ENCODE measurements at places on chromosomes 3 and 15.

DNA sequence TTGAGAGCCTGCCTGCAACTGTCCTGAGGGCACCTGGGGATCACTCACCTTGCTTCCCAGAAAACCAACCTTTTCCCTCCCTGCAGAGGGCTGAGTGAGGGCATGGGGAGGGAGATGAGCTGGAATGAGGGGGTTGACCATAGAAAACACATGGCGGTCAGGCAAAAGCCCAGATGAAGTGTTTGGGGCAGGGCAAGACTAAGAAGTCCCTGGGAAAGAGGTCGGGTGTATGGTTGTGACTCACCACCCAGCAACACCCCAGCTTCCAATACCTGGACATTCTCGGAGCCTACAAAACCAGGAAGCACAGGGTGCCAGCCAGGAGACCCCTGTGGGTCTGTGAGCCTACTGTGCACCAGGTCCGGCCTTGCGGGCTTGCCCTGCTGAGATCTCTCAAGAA, 95.3 kb upstream of the ATP2B2 start:
- no peak for DNase-seq

GRCh38 chr3:72636969-72637597, 211.2 kb downstream of the SHQ1 start:
- no peak for DNase-seq

- DNase-seq: no peak
Observed at GRCh38 chr15:67331676-67332075, 77.1 kb downstream of the IQCH start.

- DNase-seq: no peak
Observed at GRCh38 chr3:15475161-15475560, 46.3 kb downstream of the COLQ start.

DNA sequence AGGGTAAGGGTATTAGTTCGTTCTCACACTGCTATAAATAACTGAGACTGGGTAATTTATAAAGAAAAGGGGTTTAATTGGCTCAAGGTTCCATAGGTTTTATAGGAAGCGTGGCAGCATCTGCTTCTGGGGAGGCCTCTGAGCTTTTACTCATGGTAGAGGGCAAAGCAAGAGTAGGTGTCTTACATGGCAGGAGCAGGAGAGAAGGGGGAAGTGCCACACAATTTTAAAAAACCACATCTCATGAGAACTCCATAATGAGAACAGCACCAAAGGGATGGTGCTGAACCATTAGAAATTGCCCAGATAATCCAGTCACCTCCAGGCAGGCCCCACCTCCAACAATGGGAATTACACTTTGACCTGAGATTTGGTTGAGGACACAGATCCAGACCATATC, 12.2 kb downstream of the RNF111 start:
- DNase-seq: no peak

GRCh38 chr15:86855307-86856291, 775.9 kb downstream of the AGBL1 start:
- no peak for DNase-seq

DNA sequence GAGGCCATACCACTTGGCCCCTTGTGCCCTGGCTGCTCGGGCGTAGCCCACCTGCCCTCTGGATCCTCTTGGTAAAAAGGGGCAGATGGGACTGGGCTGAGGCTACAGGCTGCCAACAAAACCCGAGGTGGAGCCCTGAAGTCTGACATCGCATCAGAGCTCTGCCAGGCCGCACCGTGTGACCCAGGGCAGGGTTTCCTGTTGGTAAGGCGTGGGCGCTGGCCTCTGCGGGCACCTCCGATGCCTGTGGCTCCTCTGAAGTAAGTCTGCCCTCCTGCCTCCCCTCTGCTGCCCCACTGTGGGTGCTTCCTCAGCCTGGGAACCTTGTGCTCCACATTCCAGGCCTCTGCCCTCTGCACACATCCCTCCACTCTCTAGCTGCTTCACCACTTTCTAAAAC, 8.9 kb downstream of the CHDH start:
- no peak for DNase-seq

DNA sequence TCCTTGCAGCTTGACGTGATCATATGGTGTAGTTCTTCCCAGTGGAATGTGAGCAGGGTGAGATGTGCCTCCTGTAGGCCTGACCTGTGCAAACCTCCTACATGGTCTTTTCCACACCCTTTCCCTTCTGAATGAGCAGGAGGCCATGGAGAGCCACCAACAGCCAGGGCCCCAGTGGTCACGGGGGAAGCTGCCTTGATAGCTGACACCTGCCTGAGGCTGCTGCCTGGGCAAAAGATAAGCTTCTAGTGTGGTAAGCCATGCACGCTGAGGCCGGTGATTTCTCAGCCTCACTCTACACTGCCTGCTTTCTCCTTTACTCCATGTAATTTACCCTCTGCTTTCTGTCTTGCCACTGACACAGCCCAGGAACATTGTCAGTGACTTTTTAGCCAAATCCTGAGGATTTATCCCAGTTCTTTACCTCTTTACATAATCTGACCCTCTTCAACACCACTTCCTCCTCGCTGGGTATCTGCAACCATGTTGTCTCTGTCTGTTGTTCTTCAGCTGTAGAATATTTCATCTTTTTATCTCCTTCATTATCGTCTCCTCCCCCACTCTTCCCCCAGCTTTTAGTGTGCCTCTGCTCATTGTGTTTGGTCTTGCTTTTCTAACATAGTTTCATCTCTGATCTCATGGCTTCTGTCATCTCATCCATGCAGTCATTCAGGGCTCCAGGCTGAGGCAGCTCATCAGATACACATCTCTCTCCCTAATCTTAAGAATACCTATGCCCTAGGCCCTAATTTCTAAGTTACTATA, 11.2 kb upstream of the KBTBD12 start:
- DNase-seq: no peak

- DNase-seq: no peak
Observed at GRCh38 chr3:64203216-64203615, 22.1 kb downstream of the PRICKLE2 start.

GRCh38 chr15:63305260-63305659, 27.9 kb downstream of the APH1B start:
- DNase-seq: no peak

DNA sequence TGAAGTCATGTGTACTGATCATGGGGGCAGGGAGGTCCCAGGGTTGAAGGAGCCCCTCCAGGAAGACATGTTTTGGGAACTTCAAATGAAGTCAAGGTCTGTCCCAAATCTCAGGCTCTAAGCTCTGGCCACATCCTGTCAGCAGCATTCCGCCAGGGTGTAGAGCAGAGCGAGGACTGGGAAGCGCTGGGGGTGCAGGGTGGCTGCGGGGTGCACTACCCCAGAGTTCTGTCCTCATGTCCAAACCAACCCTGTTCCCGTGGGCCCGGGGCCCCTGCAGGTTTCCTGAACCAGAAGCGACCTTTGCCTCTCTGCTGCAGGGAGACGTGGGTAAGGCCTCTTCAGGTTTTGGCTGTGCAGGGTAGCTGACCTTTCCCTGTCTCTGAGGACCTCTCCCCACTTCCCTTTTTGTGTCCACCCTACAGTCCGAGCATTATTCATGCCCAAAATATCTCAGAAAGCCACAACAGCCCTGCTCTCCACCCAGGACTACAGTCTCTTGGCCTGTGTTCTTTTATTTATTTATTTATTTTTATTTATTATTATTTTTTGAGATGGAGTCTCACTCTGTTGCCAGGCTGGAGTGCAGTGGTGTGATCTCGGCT, 26.6 kb upstream of the FLNB start:
- DNase-seq: no peak

DNA sequence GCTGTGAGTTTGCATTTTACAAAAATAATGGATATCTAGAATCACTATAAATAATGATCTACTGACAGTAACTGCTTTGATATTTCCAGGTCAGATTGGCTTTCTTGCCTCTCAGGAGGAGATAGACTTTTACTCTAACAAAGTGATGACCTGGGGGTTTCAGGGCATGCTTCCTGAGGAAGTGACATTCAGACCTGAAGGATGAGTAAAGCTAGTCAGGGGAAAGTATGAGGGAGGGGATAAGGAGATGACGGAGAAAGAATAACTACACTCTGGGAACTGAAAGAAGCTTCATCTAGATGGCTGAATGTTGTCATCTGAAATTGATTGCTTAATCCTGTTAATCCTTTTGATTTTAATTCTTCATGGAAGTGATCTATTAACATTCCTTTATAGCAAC, 32.2 kb downstream of the ARMC8 start:
- no peak for DNase-seq

- DNase-seq: no peak
Observed at GRCh38 chr3:12381199-12381598, 92.3 kb downstream of the PPARG start.

DNA sequence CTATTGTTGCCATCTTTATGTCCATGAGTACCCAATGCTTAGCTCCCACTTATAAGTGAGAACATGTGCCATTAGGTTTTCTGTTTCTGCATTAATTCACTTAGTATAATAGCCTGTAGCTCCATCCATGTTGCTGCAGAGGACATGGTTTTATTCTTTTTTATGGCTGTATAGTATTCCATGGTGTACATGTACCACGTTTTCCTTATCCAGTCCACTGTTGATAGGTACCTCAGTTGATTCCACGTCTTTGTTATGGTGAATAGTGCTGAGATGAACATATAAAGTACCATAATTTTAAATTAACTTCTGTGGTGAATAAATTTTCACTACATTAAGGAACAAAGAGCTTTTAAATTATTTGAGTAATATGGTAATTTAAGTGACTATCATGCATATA, 150.4 kb upstream of the BFSP2 start:
- DNase-seq: no peak

DNA sequence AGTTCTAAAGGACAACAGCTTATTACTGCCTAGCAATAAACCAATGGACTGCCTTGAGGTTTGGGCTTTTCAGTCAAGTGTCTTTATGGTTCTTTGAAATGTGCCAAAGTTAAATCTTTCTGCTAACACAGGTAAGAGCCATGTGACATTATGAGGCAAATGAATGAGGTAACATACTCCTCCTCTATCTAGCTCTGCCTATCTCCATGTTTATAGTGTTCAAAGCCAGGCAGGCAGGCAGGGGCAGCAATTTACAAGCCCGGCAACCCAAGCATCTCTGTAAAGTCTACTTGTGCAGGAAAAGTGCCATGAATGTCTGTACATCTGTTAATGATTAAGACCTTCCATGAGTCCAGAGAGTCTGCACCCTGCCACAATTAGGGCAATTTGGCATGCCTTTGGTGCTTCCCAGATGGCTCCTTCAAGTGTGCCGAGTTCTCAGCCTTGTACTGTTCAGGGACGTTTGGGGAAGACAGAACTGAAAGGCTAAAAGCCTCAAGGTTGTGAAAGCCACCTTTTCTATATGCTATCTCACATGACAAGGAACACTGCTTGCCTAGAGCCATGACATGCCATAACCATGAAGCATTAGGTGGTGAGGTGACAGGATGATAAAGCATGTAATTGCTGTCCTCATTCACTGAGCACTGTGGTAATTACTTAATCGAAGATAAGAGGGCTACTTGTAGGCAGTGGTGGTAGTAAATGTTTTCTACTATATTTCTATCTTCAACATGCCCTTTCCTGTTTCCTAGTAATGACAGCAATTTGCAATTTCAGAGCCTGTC, 41.4 kb upstream of the EIF1B start:
- DNase-seq: no peak

DNA sequence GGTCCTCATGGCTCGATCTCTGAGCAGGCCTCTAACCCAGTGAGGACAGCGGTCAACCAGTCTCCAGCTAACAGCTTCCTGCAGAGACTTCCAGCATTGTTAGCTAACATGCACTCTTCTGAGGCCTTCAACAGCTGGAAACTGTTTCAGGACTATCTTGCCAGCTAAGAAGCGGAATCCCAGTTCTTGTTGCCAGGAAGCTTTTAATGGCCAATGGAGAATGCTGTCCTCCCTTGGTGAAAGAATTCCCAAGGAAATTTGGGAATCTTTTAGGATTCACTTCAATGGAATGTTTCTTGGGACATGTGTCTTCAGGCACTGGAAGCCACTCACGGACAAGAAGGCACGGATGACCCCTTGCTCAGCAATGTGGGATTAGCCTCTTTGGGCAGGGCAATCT, 91.7 kb downstream of the CEMIP start:
- DNase-seq: no peak

- no peak for DNase-seq
Observed at GRCh38 chr3:23590424-23591273, 215.1 kb upstream of the UBE2E1 start.

- DNase-seq: no peak
Observed at GRCh38 chr15:70316059-70316600, 218.4 kb upstream of the TLE3 start.

DNA sequence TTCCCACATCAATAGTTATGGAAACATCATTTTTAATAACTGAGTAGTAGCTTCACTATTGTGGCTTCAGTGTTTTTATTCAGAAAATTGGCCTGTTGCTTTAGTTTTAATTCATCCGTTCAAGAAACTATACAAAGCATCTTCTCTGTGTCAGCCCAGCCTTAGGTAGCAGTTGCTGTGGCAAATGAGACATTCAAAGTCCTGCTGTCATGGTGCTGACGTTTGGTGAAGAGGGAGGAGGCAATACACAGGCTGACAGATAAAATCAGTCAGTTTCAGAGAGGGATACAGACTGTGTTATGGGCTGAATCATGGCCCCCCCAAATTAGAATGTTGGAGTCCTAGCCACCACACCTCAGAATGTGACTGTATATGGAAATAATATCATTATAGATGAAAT, 56.5 kb downstream of the SLC7A14 start:
- no peak for DNase-seq

DNA sequence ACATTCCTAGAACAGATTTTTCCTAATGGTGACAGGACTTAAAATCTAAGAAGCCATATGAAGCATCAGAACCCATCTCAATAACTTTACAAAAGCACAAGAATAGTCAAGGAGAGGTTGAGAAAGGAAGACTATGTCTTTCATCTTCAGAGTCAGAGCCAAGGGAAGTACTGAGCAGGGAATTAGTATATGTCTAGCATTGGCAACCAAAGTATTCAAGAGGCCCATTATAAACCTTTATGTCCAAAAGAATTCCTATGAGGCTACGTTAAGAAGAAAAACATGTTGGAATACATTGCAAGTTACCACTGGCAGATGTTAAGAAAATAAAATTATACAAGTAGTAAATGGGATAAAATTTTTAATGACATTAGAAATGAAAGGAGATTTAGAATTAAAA, 150.5 kb downstream of the MAGI1 start:
- DNase-seq: no peak

- no peak for DNase-seq
Observed at GRCh38 chr3:21936207-21936606, 185.2 kb upstream of the ZNF385D start.

GRCh38 chr15:46304321-46304720, 669.5 kb downstream of the SQOR start:
- no peak for DNase-seq

- no peak for DNase-seq
Observed at GRCh38 chr3:190132371-190132770, 11.7 kb upstream of the P3H2 start.

DNA sequence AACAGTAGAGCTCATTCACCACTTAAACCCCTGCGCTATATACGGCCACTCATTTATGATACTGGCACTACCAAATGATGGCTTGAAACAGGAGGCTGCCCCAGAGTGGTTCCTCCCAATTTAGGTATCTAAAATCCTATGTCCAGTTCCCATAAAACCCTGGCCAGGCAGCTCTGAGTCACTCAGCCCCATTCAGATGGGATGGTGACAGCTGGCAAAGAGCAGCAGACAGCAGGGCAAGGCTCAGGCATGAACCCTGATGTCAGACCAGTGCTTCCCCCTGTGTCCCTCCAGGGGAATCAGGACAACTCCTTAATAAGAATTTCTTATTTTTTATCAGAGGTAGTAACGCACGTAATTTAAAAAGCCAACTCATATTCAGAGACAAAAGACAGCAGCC, 77.2 kb upstream of the RNU6-1 start:
- no peak for DNase-seq
